Ascending aorta (tissue), 2 donors: ENCODE measurements at places on chromosomes 2 and 18.
A peak's percentile ranks its signal among the peaks of the same experiment; 100 is the strongest.

DNA sequence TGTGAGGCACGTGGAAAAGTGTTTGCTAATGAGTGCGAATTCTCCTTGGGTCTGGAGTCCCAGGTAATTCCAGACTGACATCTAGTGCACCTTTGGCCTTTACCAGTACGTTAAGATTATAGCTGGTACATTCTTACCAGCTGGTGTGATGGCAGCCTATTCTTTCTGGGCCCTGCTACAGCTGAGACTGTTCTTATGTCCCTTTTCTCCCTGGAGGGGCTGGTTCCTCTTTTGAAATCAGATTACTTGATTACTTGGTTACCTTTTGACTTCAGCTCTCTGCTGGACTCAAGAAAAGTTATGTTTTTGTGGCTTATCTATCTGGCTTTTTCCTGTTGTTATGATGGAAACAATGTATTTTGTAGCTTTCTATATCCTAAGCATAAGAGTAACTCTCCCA is 14.5 kb downstream of the CABYR start:
- DNase-seq: no peak

- no peak for DNase-seq
Measured at GRCh38 chr2:219515874-219516629, 1.8 kb downstream of the ASIC4 start.

DNA sequence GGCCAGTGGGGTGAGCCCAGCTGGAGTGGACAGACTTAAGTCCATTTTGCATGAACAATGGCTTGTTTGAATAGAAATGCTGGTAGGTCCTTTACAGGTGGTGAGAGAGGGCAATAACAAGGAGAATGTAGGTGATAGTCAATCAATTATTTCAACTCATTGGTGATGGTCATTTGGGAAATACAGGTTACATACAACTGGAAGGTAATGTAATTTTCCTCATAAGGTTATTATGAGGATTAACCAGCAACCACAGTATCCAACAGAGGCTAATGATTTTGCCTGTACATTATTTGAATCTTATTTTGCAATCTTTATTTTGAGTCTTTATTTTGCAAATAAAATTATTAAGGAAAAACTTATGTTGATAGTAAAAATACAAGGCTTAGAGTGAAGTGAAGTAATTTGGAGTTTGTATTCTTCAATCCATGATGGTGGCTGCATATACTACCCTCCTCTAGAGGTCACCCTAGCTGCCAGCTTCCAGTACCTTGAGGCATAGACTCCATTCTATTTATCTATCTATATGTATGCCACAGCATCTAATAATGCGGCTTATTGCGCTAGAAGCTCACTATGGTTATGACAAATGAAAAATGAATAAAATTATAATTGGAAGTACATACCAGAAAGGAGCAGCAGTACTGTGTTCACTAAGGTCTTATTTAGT is 20.5 kb upstream of the HNMT start:
- DNase-seq: no peak

DNA sequence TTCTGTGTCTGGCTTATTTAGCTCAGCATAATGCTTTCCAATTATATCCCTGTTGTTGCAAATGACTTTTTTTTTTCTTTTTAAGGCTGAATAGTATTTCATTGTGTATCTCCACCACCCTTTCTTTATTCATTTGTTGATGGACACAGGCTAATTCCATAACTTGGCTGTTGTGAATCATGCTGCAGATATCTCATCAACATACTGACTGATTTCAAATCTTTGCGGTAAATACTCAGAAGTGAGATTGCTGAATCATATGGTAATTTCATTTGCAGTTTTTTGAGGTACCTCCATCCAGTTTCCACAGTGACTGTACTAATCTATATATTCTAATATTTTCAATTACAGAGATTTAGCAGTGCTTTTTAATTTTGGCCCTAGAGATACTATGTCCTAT is 266.2 kb downstream of the TMX3 start:
- DNase-seq: no peak

DNA sequence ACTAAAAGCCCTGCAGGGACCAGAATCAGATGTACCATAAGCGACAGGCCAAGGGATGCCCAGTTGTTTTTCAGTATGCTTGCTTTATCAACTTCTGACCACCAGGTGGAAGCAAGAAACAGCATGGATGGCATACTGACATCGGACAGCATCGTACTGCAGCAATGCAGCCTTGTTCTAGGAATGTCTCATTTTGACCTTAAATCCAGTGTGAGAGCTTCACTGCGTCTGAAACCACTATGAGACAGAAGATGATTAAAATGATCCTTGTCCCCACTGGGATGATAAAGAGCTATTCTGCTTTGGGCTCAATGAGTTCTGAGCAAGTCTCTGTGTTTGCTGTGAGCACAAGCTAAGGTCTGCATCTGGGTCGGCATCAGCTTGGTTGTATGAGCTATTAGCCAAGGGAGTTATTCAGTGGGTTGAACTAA is 54.3 kb downstream of the CDK15 start:
- no peak for DNase-seq

DNA sequence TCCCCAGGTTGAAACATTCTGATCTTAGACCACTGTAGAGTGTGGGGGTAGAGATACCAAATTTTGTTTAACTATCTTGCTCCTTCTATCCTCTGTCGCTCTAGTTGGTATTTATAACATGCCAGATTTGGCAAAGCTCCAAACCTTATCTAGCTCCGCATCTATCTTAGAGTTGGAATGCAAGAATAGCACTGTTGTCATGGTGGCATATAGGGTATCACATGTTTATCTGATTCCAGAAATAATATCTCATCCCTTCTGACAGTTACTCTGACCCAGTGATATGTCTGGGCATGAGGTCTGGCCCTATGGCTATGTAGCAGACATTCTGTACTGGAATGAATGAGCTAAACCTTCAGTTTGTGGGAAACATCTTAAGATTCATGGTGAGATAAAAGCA is 51.7 kb downstream of the CABYR start:
- DNase-seq: no peak

DNA sequence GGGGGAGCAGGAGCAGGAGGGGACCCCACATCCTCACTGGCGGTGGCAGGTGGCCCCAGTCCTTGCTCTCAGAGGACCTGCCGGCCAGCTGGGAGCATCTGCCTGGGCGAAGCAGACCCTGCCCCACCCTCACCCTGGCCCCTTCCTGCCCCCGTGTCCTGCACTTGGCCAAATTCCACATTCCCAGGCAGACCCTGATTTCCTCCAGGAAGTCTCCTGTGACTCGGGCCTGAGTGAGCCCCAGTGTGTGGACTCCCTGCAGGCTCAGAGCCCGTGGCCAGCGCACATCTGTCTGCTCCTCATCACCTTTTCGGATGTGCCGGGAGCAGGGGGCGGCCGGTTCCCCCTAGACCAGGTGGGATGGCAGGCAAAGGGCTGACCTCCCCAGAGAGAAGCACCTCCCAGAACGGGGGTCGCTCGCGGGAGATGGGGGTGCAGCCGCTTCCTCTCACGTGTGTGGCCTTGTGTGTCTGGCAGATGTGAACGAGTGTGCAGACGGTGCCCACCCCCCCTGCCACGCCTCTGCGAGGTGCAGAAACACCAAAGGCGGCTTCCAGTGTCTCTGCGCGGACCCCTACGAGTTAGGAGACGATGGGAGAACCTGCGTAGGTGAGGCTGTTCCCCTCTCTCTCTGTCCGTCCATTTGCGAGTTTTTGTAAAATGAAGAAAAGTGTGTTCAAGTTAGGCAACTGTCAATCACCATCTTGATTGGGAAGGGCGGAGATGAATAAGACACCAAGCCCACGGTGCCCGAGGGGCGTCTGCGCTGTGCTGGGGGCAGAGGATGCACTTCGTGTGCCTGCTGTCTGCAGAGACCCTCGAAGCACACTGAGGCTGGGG is 90.4 kb downstream of the TPO start:
- no peak for DNase-seq

- no peak for DNase-seq
Measured at GRCh38 chr18:41096504-41096903, 858.5 kb upstream of the PIK3C3 start.

- peak; percentile 56 for DNase-seq
Measured at GRCh38 chr2:118881490-118882129, 34.2 kb upstream of the EN1 start.
